Caco-2 (cell line): ENCODE measurements at places on chromosomes 7 and 10. TPM values are rescaled to one million over a fixed set of nuclear protein-coding genes. Genes with fewer than 3 reads are reported as not detected.

The SLC18A2 gene
- total RNA-seq: not detected in 2 replicates

The SAMD9 gene
- 0.32 and 0.64 TPM in 2 replicates for total RNA-seq

The LRRC17 gene
- 0.39 TPM in 1 of 2 replicates, not detected in the other for total RNA-seq

The DNAJC12 gene
- 1.4 and 2.2 TPM in 2 replicates for total RNA-seq

The CALHM2 gene
- 0.52 and 0.58 TPM in 2 replicates for total RNA-seq

The GPER1 gene
- total RNA-seq: 0.25 TPM in 1 of 2 replicates, not detected in the other

The ACSM6 gene
- not detected in 2 replicates for total RNA-seq

The PPP1R3C gene
- not detected in 2 replicates for total RNA-seq

The HMX2 gene
- 1.4 and 1.7 TPM in 2 replicates for total RNA-seq

The TWIST1 gene
- total RNA-seq: not detected in 2 replicates

The CCDC136 gene
- 7.3 and 10.2 TPM in 2 replicates for total RNA-seq

The IRF5 gene
- total RNA-seq: 1.2 and 1.8 TPM in 2 replicates

The ZPBP gene
- not detected in 2 replicates for total RNA-seq

The AZGP1 gene
- not detected in 2 replicates for total RNA-seq

The PDK4 gene
- 0.12 and 0.20 TPM in 2 replicates for total RNA-seq
